ENCODE measurements at places on chromosomes 7 and 10.

DNA sequence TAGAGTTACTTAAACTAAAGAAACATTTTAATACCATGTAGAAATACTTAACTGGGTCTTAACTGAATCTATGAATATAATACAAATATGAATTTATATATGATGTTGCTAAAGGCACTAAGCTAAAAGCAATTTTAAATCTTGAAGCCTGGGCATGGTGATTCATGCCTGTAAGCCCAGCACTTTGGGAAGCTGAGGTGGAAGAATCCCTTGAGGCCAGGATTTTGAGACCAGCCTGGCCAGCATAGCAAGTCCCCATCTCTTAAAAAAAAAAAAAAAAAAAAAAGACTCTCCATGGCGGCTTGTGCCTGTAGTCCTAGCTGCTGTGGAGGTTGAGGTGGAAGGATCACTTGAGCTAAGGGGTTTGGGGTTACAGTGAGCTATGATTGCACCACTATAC, 95.3 kb downstream of the CCSER2 start:
- DNase-seq: no peak

DNA sequence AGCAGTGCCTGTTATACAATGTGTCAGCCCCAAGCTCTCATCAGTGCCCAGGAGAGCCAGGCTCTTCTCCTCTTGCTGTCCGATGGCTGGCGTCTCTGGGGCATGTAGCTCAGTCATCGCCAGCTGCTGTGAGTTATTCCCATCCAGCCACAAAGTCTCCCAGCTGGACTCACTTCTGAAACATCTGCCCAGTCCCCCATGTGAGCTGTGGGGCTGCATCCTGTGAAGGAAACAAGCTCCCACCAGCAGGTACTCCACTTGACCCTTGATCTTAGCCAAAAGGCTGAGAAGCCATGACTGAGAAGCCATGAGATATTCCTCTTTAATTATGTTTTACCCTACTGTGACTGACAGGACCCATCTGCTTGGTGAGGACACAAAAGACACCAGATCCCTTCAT, 212.7 kb upstream of the IGFBP3 start:
- no peak for DNase-seq

- DNase-seq: peak; percentile 67
Observed at GRCh38 chr7:150388709-150389531, 9.8 kb downstream of the ZNF775 start.

GRCh38 chr7:99404977-99405320, 3.4 kb downstream of the PDAP1 start:
- no peak for DNase-seq

- no peak for DNase-seq
Observed at GRCh38 chr7:84941291-84941690, 245.6 kb downstream of the SEMA3D start.

DNA sequence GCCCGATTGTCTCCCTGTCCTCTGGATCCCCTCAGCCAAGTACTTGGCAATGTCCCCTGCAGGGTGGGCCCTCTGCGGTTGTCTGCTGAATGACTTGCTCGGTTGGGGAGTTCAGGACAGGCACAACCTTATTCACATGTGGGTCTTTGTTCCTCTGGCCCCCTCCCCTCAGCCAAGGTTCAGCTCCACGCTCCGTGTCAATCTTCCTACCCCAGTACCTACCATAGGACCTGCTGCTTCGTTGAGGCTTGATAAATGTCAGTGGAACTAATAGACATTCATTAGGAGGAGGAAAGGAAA, 7.1 kb downstream of the CPA5 start:
- no peak for DNase-seq

- no peak for DNase-seq
Observed at GRCh38 chr7:47683485-47683898, 101.6 kb upstream of the TNS3 start.

GRCh38 chr10:3042589-3042988, 24.8 kb upstream of the PFKP start:
- DNase-seq: no peak

Data from dorsolateral prefrontal cortex (tissue), 122 donors.